ENCODE measurements at places on chromosomes 13 and 19.

DNA sequence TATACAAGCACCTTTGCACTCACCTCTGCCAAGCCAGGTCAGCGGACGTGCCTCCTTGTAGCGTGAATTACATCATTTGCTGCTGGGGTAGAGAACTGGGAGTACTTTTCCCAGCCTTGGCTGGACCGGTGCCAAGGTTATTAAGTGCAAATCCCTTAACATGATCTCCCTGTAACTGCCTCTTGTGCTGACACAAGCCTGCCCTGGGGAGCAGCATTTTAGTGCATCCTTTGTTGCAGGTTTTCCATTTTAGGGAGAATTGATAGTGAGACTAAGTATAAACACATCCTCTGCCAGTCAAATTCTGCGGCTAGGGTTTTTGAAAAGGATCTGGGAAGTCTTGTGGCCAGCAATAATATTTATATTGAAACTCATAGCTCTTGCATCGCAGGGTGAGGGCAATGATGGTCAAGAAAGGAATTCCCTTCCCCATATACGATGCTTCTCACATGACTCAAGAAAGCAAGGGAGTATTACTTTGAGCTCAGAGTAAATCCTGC lies 32.7 kb upstream of the DCLK1 start:
- no peak for DNase-seq

DNA sequence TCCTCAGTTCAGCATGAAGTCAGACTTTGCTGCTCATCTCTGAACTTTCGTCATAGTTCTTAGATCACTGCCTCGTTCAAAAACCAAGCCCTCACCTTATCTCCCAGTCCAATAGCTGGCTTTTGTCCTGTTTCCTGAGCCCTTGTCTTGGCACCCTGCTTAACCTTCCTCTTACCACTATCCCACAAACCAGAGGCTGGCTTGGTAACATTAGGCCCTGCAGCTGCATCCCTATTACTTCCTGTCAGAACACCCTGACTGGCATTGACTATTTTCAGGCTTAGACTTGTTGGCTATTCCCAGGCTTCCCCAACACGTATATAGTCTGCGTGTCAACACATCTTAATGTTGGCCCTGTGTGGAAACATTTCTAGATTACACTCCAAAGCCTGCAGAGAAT lies 172.4 kb downstream of the VWA8 start:
- DNase-seq, result no peak

DNA sequence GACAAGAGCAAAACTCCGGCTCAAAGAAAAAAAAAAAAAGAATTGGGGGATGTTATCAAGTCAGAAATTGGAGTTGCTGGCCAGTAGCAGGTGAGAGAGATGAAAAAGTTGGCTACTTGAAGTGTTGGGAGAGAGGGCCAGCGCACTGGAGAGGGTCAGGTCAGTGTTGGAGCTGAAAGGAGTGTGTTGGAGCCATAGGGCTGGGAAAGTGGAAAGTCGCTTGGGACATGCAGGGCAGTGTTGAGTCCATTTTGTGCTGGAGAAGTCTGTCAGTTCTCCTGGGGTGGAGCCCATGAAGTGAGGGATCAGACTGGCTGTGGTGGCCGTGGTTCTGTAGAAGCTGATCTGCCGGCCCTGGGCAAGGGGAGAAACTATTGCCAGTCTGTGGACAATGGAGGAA lies 1.7 kb downstream of the PPP1R37 start:
- no peak for DNase-seq

DNA sequence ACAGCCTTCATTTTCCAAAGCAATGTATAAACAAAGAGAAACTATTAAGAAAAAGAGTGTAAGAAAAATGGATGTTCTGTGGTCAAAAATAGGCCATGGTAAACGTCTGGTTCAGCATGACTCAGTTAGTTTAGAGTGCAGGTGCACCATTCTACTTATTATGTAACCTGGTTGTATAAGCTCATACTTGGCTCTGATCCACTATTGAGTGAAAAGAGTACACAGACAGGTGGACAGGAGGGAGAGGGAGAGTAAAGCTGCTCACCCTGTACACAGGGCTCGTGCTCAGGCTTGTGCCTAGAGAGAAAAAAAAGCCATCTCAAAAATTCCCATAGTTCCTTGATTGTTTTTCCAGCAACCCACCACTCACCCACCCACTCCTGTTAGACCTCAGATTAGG lies 85.8 kb upstream of the ZNF91 start:
- DNase-seq, result no peak

DNA sequence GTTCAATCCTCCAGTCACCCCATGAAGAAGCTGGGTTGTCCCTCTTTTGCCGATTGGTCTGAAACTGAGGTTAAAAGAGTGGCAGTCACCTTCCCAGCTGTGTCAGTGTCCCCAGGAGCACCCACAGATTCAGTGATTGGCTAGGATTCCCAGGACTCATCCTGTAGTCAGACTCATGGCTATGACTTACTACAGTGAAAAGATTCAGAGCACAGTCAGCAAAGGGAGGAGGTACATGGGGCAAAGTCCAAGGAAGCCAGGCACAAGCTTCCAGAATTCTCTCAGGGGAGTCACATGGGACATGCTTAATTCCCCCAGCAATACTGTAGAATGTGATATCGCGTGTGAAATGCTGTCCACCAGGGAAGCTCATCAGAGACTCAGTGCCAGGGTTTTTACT lies 14.2 kb downstream of the ZNF473 start:
- DNase-seq, result no peak

- DNase-seq, result no peak
These were observed 54.0 kb upstream of the DOCK9 start for GRCh38 chr13:99031832-99032231.

DNA sequence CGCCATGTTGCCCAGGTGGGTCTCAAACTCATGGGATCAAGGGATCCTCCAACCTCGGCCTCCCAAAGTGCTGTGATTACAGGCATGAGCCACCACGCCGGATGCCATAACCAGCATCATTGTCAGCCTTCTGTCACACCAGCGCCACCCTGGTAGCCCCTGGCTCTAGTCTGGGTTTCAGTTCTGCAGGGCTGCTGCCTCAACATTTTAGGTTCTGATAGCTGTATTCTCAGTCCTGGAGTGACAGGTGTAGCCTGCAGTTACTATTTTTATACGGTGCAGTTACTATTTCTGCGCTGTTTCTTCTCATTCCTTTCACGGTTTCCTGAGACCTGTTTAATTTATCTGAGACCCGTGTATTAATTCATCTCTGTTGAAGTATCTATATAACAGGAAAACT lies 57.1 kb downstream of the TRPM4 start:
- DNase-seq, result no peak

DNA sequence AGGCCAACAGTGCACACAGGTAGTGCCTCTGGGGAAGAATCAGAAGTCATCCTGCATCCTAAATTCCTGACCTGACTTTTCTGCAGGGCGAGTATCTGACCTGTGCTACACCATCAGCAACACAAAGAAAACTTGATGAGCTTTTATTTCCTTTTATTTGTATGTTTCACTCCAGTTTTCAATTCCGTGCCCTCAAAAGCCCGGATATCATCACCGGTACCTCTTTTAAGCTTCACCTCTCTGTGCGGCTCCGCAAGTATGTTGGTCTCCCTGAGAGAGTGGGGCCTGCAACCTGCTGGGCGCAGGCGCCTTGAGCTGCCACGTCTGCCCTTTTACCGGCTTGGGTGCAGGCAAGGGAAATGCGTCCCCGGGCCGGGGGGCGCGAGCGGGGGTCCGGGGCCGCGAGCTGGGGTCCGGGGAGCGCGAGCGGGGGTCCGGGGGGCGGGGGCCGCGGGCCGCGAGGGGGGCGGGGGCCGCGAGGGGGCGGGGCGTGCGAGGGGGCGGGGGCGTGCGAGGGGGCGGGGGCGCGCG lies 4.3 kb upstream of the DUXA start:
- DNase-seq, result no peak

GRCh38 chr13:50672025-50672424 lies 171.5 kb downstream of the DLEU7 start:
- no peak for DNase-seq

GRCh38 chr19:31233295-31233800 lies 115.9 kb downstream of the TSHZ3 start:
- no peak for DNase-seq

- DNase-seq, result peak; percentile 32
These were observed 11.8 kb downstream of the PDE4A start for GRCh38 chr19:10431943-10432735.

- no peak for DNase-seq
These were observed 1.5 kb upstream of the GZMM start for GRCh38 chr19:542173-542866.

DNA sequence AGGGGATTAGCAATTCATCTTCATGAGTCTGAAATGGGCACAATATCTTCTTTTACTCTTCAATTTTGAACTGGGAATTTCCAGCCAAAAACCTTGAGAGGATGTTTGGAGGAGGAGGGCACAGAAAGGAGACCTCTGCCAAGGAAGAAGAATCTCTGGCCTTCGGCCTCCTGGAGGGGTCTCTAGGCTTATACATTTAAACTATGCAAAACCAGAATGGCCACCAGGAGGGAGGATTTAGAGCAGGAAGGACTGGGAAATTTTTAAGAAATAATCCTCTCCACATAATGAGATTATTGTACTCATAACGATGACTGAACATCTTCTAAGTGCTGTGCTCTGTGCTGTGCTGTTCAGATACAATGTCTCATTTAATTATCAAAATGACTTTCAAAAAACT lies 325.9 kb downstream of the NDFIP2 start:
- DNase-seq, result no peak

- DNase-seq, result no peak
These were observed 32.2 kb upstream of the ARGLU1 start for GRCh38 chr13:106599875-106600797.

- no peak for DNase-seq
These were observed 86.3 kb downstream of the URI1 start for GRCh38 chr19:30028118-30028991.

DNA sequence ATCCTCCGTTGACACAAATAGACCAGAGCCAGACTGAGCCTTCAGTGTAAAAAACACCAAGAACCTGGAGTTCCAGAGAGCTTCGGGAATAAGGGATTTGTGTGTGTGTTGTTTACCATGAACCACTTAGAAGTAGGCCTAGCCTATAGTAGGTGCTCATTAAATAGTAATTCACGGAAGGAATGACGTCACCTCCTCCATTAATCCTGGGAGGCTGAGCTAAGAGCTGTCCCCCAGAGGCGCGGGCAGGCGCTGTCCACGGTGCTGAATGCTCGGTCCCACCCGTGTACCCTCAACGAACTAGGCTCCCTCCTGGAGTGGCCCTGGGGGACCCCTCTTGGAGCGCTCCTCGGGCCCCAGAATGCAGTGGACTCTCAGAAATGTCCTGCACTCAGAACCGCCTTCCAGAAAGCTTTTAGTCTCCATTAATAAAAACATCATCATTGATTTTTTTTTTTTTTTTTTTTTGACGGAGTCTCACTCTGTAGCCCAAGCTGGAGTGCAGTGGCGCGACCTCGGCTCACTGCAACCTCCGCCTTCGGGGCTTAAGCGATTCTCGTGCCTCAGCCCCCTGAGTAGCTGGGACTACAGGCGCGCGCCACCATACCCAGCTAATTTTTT lies 6.5 kb downstream of the UNC13A start:
- peak; percentile 6 for DNase-seq

- no peak for DNase-seq
These were observed 433.8 kb upstream of the ZNF507 start for GRCh38 chr19:31911577-31911976.

DNA sequence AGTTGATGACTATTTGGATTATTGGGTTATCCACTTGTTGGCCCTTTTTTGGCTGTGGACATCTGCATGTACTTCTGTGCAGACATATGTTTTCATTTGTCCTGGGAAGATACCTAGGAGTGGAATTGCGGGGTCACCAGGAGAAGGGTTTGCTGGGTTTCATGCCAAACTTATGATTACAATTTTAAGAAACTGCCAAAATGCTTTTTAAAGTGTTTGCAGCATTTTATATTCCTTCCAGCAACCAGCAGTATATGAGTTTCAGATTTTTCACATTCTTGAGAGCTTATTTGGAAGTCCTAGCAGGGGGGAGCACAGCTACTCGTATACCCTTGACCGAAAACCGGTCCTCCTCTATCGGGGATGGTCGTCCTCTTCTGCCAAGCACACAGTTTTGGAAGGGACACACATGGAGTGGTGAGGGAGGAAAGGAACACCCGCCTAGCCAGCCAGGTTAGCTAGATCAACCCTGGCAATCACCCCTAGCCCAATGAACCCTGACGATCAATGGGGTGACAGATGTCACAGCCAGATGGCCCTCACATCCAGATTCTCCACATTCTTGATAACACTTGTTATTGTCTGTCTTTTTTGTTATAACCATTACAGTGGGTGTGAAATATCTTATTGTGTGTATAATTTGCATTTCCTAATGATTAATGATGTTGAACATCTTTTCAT lies 26.7 kb upstream of the RNF113B start:
- no peak for DNase-seq

DNA sequence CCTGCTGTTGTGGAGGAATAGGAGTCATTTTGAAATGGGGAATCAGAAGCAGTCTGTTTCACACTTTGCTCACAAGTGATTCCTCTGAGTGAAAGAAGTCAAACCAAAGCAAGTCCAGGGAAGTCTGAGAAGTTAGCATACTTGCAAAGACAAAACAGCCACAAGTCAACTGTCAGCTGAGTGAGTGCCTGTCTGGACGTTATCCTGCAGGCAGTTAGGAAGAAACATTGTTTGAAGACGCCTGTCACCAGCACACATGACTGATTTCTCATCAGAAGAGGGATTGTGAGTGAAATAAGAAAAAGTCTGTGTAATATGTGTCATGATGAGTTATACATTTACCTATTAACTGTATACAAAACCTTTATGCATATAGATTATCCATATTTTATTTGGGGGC lies 153.5 kb downstream of the KCNRG start:
- DNase-seq, result no peak

- no peak for DNase-seq
These were observed 14.8 kb downstream of the AXL start for GRCh38 chr19:41233748-41234240.

- no peak for DNase-seq
These were observed 2506.4 kb downstream of the PCDH9 start for GRCh38 chr13:64723724-64724123.

- peak; percentile 75 for DNase-seq
These were observed 18.1 kb downstream of the DHRS12 start for GRCh38 chr13:51785712-51786424.

All from hematopoietic multipotent progenitor cell treated with erythropoietin and hydrocortisone succinate and interleukin-3 and kit ligand, for 15 days (in vitro differentiated cells).